ENCODE measurements at places on chromosomes 16 and 17.

DNA sequence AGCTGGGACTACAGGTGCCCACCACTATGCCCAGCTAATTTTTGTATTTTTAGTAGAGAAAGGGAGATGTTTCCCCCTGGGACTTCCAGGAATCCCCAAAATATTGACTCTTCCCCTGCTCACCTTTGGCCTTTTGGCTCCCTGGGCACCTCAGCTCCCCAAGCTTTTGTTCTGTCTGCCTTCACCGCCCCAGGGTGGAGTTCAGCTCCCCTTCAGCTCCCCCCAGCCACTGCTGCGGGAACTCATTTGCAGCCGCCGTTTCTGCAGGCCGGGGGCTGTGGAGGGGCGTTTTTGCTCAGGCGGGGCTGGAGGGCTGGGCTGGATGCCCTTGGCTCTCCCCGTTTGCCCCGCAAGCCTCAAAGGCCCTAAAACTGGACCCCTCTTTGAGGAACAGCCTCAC is 47.9 kb downstream of the CRISPLD2 start:
- no peak for DNase-seq

GRCh38 chr17:19759568-19760549 is 11.8 kb upstream of the ALDH3A1 start:
- no peak for DNase-seq

DNA sequence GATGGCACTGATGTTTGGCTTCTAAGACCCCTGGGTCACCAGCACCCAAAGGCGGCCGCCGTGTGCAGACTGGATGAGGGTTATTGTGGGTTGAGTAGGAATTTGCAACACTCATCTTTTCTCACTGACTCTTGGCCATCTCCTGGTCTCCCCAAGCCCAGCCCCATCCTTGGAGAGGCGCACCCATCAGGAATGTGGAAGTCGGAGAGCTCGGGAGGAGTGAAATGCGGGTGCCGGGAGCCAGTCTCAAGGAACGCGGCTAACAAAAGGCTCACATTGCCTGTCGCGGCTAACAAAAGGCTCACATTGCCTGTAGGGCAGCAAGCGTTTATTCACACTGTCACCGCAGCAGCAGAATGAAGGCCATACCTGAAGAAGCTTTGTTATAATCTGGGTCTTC is 248.6 kb downstream of the FOXL1 start:
- no peak for DNase-seq

DNA sequence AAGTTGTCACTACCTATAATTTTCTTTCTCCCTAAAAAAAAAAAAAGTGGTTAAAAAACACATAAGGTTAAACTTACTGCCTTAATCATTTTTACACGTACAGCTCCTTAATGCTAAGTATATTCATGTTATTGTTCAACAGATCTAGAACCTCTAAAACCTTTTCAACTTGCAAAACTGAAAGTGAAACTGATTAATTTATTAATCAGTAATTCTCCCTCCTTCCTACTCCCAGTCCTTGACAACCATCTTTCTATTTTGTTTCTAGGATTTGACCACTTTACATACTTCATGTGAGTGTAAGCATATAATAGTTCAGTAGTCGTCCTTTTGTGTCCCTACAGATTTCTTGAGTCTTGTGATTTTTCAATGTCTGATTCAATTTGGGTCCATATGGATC is 251.4 kb upstream of the KIF2B start:
- no peak for DNase-seq

- no peak for DNase-seq
These were observed 126.3 kb upstream of the HSBP1 start for GRCh38 chr16:83681381-83681956.

DNA sequence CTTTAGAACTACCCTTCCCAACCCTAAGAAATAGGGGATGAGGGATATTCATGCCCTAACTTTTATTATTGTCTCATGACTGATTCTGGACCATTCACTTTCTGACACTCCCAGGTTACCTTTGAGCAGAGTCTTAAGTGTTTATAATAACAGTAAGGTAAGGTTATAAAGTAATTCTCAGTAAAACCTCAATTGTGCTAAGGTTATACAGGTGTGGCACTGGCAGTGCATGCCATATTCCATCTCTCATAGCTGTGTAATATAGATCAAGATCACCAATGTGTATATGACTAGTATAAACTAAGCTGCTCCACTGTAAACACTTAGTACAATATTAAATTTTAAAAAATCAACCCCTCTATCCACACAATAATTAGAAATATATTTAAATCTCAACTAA is 89.1 kb downstream of the KCNJ2 start:
- no peak for DNase-seq

DNA sequence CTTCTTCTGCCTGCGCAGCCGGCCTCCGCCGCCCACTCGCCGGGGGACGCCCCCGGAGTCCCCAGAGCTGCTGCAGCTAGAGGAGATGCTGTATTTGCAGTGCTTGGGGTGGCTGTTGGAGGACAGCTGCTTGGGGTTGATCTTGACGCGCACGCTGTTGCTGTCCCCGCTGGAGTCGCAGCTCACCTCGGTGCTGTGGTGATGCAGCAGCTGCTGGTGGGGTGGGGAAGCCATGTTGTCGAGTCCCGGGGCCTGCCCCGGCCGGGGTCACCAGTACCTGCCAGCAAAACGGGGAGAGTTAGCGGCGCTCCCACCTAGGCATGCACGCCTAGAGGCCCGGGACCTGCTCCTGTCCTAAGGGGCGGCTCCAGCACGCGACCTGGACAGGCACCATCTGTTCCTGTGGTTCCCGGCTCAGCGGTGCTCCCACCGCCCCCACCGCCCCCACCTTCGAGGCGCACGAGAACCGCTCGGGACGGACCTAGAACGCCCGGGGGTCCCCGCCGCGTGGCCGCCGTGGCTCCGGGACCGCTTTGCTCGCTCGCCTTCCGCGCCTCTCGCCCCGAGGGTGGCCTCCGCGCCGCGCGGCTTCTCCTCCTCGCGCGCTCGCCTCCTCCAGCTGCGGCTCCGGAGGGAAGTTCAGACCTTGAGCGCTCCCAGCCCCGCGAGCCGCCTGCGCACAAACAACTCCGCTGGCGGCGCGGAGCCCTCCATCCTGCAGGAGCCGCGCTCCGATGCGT is 863 bp downstream of the ADCY9 start:
- no peak for DNase-seq

DNA sequence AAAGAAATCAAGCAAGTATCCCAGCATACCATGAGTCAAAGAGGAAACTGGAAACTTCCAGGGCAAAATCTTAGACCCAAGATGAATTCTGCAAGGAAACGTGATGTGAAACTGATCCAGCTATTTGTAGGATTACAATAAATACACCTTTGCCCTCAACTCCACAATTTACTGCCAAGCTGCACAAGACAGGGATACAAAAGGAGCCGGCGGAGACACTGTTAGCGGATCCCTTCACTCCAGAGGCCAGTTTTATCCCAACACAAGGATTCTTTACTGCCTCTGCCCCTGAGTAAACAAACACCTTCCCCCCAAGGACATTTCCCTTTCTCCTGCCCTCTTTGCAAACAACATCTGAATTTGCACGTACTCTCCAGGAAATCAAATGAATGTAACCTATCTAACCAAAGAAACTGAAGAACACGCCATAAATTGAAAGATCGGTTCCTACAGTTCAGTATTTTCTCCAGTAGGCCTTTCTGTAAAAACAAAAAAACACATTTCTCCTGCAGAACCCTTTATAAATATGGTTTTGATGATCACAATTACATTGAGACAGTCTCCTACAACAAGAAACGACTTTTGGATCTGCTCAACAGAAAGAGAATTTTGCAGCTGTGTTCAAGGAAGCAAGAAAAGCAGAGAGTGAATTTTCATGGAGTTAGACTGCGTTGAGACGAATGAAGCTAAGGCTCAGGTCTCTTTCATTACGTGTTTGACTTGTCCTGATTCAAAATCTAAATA is 1.4 kb upstream of the CBX2 start:
- no peak for DNase-seq

- DNase-seq, result no peak
These were observed 606.2 kb downstream of the WWOX start for GRCh38 chr16:78705694-78706093.

DNA sequence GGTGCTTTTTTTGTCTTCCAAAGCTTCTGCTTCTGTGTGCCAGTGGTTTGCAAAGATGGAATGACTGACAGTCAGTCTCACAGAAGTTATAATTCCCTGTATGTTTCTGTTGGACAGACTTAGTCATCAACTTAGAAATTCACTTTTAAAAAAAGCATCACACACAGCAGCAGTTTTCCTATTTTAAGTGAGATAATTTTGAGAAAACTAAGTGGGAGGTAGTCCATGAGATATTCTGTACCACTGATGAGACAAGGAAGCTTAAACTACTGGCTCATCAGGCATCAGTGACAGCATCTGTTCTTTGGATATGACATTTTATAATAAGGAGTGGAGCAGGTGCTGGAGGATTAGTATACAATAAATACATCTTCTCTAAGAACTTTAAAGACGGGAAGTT is 20.0 kb downstream of the CNP start:
- DNase-seq, result no peak

- DNase-seq, result no peak
These were observed 30.1 kb downstream of the HIC1 start for GRCh38 chr17:2084766-2085647.

GRCh38 chr16:48450367-48450766 is 65.2 kb upstream of the SIAH1 start:
- no peak for DNase-seq

- no peak for DNase-seq
These were observed 23.7 kb downstream of the ALOX15 start for GRCh38 chr17:4617590-4618351.

GRCh38 chr17:78174870-78175642 is 6.7 kb downstream of the SYNGR2 start:
- DNase-seq, result no peak

DNA sequence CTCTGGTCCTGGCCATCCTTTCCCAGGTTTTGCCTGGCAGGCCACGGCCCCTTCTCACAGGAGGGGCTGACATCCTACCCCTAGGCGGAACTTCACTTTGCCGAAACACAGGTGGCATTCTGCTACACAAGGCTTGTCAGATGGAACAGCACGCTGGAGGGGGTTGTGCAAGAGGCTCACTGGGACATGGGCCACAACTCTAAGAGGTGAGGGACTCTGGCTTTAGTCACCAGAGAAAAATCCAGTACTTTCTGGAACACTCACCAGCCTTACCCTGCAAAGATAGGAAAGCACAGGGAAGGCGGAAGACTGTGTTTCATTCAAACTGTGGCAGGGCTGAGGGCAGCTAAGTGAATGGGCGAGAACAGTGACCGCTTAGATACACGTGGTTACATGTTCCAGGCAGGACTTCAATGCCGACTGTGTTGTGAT is 18.3 kb downstream of the CDC42EP4 start:
- no peak for DNase-seq

DNA sequence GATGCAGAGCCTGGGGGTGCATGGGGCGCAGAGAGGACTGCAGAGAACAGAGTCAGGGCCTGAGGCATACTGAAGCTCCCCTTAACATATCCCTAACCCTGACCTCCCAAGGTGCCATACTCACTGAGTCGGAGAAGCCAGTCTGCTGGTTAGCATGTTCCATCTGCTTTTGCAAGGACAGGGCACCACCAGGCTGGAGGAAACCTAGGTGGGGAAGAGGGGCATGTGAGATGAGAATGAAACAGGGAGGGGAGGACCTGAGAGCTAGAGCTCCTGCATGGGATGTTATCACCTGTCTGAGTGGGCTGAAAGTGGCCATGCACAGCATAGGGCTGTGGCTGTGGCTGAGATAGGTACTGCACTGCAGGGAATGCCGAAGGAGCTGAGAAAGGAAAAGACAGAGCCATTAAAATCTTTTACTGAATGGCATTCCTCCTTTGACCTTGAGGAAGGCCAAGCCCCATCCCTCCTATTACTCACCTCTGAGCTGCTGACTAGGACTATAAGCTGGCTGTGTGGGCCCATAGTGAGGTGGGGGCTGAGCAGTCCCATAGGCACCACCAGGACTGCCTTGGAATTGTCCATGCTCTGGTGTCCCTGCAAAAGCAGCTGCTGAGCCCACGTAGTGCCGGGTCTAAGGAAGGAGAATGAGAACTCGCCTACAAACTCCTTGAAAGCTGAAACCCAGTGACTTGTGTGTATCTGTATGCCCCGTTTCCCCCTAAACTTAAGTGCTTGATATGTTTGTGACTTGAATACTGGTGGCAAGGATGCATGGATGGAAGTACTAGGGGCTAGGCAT is 1.9 kb downstream of the GPS2 start:
- no peak for DNase-seq

DNA sequence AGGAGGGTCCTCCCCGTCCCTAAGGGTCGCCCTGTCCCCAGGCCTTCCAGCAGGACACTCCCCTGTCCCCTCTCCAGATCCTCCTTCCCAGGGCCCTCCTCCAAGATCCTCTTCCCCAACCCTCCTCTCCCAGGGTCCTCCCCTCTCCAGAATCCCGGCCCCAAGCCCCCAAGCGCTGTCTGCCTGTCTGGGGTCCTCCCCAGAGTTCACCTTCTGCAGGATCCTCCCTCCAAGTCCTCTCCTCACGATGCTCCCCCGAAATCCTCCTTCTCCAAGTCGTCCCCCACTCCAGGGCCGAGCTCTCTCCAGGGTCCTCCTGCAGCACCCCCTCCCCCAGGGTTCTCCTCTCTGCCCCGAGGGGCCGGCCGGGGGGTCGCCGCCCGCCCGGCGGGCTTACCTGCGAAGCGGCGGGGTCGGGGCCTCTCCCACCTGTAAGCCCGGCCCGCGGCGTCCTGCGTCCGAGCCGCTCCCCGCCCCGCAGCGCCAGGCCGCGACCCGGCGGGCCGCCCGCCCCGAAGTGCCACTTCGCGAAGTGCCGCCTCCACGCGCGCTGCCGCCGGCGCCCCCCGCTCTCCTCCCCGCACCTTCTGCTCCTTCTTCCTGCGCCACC is 678 bp upstream of the BAIAP2 start:
- no peak for DNase-seq

DNA sequence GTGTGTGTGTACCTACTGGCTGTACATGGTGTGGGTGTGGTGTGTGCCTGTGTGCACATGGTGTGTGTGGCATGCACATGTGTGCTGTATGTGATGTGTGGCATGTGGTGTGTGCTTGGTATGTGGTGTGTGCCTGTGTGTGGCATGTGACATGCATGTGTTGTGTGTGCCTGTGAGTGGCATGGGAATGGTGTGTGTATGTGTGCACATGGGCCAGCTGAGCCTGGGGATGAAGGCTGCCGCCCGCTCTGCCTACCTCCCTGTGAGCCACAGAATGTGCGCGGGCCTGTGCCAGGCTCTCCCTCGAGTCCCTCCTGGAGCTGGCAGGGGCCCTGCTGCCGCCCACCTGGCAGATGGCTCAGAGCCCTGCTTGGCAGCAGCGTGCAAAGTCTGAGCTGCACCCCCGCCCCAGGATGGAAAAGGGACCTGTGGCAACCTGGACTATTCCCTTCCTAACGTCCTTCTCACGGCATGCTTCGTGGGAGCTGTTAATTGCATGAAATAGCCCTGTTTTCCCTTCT is 9.3 kb downstream of the PRSS27 start:
- DNase-seq, result no peak

DNA sequence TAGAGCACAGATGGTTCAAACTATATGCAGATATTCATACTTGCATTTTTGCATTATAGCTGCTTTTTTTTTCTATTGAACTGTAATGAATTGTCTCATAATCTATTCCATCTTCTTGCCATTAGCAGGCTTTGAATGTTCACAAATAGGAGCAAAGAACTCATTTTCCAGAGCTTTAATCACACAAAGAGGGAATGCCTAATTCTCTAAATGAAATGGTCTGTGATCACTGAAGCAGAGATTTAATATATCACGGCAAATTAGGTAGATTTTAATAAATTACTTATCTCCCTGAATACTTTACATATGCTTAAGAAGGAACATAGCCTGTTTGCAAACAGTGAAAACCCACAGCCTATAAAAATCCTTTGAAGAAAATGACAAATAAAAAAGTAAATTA is 97.6 kb upstream of the AKTIP start:
- no peak for DNase-seq

GRCh38 chr17:39813631-39814030 is 50.5 kb downstream of the IKZF3 start:
- no peak for DNase-seq

Data from NCI-H2081 treated with DMSO at 0.1 percent for 48 hours (cell line).